Epithelial cell of proximal tubule (primary cell): ENCODE measurements at places on chromosomes 7 and 10.
A peak's percentile ranks its signal among the peaks of the same experiment; 100 is the strongest.

GRCh38 chr7:150372271-150373048 lies 3.8 kb downstream of the REPIN1 start:
- DNase-seq: no peak

DNA sequence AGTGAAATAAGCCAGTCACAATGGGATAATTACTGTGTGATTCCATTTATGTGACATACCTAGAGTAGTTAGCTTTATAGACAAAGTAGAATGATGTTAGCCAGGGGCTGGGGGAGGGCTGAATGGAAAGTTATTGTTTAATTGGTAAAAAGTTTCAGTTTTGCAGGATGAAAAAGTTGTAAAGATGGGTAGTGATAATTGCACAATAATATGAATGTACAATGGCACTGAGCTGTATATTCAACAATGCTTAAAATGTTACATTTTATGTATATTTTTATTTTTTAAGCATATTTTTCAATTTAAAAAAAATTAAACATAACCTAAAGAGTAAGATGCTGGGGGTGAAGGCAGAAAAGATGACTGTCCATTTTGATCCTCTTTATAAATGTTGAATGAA lies 216.1 kb upstream of the KAT6B start:
- DNase-seq: no peak

GRCh38 chr7:41475801-41476459 lies 227.0 kb downstream of the INHBA start:
- no peak for DNase-seq

DNA sequence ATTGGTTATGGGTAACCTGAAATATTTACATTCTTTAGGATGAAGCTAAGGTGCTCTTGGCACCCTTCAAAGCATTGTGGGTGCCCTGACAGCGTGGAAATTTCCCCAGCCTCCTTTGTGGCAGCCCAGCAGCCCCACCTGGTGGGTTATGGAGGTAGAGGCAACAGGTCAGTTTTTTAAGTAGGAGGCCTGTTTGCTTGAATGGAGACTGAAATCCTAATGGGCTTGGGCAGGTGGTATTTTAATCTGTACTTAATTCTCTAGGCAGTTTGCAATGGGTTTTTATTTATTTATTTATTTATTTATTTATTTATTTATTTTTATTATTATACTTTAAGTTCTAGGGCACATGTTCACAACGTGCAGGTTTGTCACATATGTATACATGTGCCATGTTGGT lies 139.4 kb downstream of the EPC1 start:
- no peak for DNase-seq

- DNase-seq: no peak
Observed at GRCh38 chr7:141268614-141269013, 194.8 kb downstream of the TMEM178B start.

DNA sequence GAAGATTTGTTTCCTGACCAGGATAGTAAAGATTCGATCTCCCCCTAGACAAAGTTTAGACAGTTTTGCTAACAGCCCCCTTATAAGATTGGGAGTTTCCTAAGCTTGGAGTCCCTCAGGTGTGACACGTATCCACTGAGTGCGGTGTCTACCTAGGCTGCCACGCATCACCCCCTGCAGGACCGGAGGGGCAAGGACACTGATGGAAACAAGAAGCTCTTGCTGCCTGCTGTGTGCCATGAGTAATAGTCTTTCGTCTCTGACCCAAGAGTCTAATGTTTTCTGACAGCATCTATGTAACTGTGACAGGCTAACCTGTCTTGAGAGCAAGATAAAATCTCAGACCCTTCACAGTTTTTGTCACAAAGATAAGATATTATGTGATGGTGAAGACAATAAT lies 173.5 kb downstream of the SEMA3E start:
- DNase-seq: no peak

DNA sequence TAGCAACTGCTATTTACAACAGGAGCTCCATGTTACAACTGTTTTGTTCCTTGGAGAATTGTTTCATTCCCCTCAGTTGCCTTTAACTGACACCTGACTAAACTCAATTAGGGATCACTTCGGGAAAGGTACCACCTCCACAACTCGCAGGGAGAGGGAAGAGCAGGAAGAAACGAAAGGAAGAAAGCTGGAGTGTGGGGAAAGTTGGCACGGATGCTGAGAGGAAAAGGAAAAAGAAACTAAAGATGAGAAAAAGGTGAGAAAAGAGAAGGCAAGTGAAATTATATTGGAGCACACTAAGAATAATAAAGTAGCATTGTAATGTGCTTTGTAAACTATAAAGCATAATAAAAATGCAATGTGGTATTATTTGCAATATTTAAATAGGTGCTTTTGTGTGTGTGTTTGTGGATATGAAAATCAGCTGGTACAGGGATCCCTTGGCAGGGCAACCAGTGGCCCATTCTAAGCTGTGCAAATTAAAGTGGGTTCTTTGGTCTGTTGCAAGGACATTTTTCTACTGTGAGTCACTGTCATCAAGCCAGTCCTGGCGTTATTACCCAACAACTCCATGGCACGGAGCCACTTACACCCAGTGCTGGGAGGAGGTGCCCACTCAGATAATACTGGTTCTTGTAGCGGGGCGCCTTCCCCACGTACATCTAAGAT lies 45.9 kb downstream of the HIPK2 start:
- peak; percentile 93 for DNase-seq

DNA sequence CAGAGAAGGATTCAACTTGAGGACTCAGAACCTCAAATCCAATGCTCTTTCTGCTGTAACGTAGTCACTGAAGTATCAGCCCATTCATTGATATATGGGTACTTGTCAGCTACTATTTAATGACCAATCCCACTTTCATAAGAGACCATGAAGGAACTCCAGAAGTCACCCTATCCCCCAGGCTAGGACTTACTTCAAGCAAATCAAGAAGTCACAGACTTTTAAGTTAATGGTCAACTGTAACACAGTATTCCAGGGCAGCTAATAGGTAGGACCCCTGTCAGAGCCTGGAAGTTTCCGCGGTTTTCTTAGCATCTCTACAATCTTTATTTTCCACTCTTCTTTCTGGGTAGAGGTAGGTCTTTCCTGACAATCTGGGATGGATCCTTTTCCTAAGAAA lies 269.9 kb downstream of the POU6F2 start:
- DNase-seq: no peak

DNA sequence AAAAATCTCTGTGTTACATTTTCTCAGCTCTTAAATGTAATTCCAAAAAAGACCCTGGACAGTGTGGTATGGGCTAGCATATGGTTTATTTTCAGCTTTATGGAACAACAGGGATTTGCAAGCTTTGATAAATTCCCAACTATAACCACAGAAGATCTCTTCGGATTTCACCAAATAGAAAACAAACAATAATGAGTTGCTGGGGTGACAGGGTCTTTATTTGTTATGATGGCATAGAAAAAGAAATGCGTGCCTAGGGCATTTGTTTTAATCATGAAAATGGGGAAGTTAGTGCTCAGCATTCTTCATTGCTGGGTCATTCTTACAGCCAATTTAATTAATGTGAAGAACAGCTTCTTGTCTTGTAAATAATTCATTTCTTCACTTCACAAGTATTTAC lies 139.0 kb downstream of the LRRN3 start:
- DNase-seq: no peak

- DNase-seq: no peak
Observed at GRCh38 chr7:45259966-45260646, 102.5 kb downstream of the RAMP3 start.
